ENCODE measurements at places on chromosomes 6 and 20. TPM values are rescaled to one million over a fixed set of nuclear protein-coding genes. Genes with fewer than 3 reads are reported as not detected.
A peak's percentile ranks its signal among the peaks of the same experiment; 100 is the strongest.

GRCh38 chr6:130381459-130382380 lies 15.9 kb downstream of the TMEM200A start:
- no peak overlapping the region for H3K4me3 ChIP-seq
- no peak for DNase-seq
- H3K27ac ChIP-seq = no peak overlapping the region
- H3K36me3 ChIP-seq = no peaks in the 10 kb centered on the region
- no peaks in the 10 kb centered on the region for H3K27me3 ChIP-seq

GRCh38 chr6:152404086-152404857 lies 232.9 kb downstream of the SYNE1 start:
- no peaks in the 10 kb centered on the region for H3K27me3 ChIP-seq

DNA sequence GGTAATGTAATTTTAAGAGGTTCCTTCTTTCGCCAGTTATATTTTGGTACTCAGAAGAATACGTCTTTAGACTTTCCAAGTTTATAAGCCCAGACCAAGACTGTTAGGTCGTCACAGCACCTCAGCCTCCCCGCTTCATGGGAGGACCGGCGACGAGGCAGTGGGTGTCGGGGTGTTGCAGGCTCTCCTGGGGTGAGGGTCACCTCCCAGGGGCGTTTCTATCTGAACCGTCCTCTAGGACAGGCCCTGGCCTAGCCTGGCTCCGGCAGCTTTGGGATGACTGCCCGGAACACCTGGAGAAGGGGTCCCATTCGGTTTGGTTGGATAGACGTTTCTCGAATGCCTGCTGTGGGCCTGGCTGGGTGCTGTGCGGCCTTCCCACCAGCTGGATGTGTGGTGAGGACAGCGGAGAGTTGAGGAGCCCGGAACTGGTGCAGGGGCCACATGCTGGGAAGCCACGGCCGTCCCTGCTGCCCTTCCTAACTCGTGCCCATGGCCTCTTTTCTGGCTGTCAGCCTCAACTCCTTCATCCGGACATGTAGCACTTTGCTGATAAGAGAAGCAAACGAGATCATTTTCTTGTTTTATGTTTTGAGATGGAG lies 1.1 kb downstream of the OSBPL2 start:
- H3K27ac ChIP-seq = no peak overlapping the region
- H3K27me3 ChIP-seq = no peaks in the 10 kb centered on the region
- DNase-seq = no peak
- peaks cover 7% of the 10 kb centered on the region for H3K36me3 ChIP-seq

DNA sequence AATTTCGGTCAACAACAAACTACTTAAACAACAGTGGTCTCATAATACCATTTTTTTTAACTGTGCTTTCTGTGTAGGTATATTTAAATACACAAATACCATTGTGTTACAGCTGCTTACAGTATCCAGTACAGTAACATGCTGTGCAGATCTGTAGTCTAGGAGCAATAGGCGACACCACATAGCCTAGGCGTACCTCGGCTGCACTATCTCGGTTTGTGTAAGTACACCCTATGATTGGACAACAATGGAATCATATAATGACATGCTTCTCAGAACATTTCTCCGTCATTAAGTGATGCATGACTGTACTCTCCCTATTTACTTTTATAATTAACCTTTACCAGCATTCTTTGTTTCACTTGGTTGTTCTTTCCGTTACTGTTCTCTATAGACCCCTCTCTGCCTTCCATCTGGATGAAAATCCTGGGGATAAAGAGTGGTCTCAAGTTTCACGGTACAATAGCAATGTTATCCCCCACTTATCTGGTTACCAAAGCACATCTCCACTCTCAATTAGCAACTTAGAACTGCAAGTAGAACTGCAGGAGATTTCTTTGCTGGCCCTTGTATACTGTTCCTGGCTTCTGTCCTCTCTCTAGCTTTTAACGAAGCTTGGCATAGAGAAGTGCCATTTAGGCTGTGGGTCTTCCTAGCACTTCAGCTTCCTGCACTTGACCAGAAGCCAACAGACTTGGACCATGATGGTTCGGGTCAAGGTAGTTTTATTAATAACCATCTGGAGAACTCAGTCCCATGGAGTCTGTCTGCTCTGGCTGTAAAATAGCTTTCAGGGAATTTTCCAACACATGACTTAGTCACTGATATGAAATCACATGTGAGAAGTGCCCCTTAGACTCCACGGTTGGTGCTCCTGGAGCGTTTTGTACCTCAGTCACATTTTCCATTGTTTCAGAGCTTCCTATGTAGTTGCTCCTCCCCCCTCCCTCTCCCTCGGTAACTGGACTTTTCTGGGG lies 80.4 kb upstream of the POPDC3 start:
- no peak for DNase-seq
- H3K27ac ChIP-seq = no peak overlapping the region
- H3K36me3 ChIP-seq = no peaks in the 10 kb centered on the region

DNA sequence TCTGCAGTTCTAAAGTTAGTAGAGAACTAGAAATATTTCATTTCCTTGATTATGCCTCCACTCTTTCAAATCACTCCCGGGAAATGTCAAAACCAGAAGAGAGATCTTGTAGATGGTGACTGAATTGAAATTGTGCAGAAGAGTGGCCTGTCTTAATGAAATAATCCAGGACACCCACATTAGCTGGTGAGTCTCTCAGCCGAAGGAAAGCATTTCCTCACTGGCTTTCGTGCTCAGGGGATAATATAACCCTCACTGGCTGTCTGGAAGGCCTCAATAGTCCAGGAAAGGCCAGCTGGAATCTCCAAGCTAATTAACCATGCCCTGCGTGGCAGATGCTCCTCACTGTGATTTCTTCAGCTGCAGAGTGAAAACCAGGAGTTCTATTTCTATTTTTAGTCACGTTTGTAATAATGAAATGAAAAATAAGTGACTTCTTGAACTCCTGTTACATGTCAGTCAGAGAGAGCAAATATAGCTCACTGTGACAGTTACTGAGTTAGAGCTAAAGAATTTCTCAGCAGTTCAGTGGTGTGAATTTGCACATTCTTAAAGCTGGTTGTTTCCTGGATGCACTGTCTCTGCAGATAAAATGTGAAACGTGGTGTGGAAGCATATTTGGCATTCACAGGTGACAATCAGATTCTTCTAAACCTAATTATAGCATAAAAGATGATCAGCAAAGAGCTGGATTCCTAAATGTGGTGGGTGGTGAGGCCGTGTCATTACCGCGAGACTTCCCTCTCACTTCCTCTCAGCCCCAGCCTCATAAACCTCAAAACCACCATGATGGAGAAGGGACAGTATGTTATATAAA lies 211.7 kb downstream of the LMBRD1 start:
- H3K36me3 ChIP-seq = no peaks in the 10 kb centered on the region
- H3K27me3 ChIP-seq = no peaks in the 10 kb centered on the region
- H3K27ac ChIP-seq = no peak overlapping the region
- H3K4me3 ChIP-seq = no peak overlapping the region
- DNase-seq = no peak

GRCh38 chr6:112524071-112524470 lies 176.9 kb downstream of the RFPL4B start:
- no peaks in the 10 kb centered on the region for H3K4me1 ChIP-seq
- H3K27me3 ChIP-seq = no peaks in the 10 kb centered on the region
- H3K36me3 ChIP-seq = no peaks in the 10 kb centered on the region
- DNase-seq = no peak
- H3K27ac ChIP-seq = no peak overlapping the region

- DNase-seq = no peak
- no peak overlapping the region for H3K4me3 ChIP-seq
- H3K27me3 ChIP-seq = no peaks in the 10 kb centered on the region
- H3K36me3 ChIP-seq = no peaks in the 10 kb centered on the region
Measured at GRCh38 chr6:105519954-105520353, 117.1 kb upstream of the PREP start.

GRCh38 chr6:30840084-30840934 lies 44.0 kb upstream of the DDR1 start:
- H3K27ac ChIP-seq = no peak overlapping the region
- H3K4me3 ChIP-seq = no peak overlapping the region
- DNase-seq = no peak
- no peaks in the 10 kb centered on the region for H3K27me3 ChIP-seq

GRCh38 chr6:53985366-53985765 lies 125.9 kb upstream of the MLIP start:
- H3K4me1 ChIP-seq = peaks cover 24% of the 10 kb centered on the region
- DNase-seq = no peak
- H3K27me3 ChIP-seq = no peaks in the 10 kb centered on the region
- no peak overlapping the region for H3K4me3 ChIP-seq
- no peaks in the 10 kb centered on the region for H3K36me3 ChIP-seq

GRCh38 chr6:168238159-168238909 lies 81.2 kb downstream of the DACT2 start:
- H3K4me1 ChIP-seq = no peaks in the 10 kb centered on the region
- no peaks in the 10 kb centered on the region for H3K36me3 ChIP-seq
- H3K27ac ChIP-seq = no peak overlapping the region
- no peak overlapping the region for H3K4me3 ChIP-seq
- no peaks in the 10 kb centered on the region for H3K27me3 ChIP-seq
- DNase-seq = no peak

- H3K27ac ChIP-seq = no peak overlapping the region
- H3K4me1 ChIP-seq = no peaks in the 10 kb centered on the region
- H3K27me3 ChIP-seq = no peaks in the 10 kb centered on the region
- no peak for DNase-seq
- no peaks in the 10 kb centered on the region for H3K36me3 ChIP-seq
Measured at GRCh38 chr6:117951783-117952182, 44.7 kb downstream of the SLC35F1 start.

DNA sequence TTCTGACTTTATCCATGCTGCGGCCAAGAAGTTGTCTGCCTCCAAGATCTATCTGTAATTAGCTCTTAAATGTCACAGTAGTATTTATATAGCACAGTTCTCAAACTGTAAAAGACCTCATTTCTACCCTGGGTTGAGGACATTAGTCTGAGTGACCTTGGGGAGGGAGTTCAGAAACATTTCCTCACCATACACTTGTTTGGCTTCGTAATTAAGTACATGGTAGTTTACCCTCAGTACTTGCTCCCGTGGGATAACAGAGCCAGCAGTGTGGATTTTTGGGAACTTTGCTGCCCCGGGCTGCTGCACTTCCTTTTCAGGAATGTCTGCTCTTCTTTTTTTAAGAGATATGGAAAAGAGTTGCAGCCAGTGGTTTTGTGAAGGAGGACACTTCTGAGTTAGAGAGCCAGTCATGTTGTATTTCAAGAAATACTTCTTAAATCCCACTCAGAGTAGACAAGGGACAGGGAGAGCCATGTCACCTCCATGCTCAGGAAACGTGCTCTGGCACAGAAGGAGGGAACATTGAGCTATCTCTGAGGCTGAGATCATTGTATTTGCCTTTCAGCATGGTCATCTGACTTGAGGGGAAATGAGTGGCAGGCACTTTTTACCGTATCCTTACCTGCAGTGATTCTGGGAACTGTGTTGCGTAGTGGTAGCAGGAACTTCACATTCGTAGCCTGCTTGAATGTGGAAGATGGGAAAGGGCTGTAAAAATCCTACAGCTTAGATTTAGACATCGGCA lies 33.6 kb downstream of the RPRD1B start:
- no peaks in the 10 kb centered on the region for H3K27me3 ChIP-seq
- DNase-seq = no peak
- no peaks in the 10 kb centered on the region for H3K4me1 ChIP-seq
- no peak overlapping the region for H3K27ac ChIP-seq
- no peak overlapping the region for H3K4me3 ChIP-seq
- H3K36me3 ChIP-seq = peaks cover 91% of the 10 kb centered on the region

DNA sequence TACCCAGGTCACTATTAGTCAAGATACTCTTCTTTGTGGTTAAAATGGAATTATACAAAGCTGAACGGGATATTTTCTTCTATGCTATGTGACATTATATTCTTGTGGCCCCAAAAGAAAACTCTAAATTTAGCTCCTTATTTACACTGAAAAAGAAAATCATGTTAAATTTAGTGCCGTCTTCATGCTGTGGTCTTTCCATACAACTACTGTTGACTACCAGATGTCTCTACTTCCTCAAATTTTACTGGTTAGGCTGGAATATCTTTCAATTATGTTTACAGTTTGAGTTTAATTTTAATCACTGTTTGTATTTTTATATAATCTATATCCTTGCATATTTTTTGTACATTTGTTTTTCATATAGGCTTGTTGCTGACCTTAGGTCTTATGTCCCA lies 95.6 kb upstream of the FOXO3 start:
- H3K4me3 ChIP-seq = no peak overlapping the region
- H3K4me1 ChIP-seq = no peaks in the 10 kb centered on the region
- H3K27ac ChIP-seq = no peak overlapping the region
- H3K36me3 ChIP-seq = no peaks in the 10 kb centered on the region

- H3K4me1 ChIP-seq = no peaks in the 10 kb centered on the region
- H3K27ac ChIP-seq = no peak overlapping the region
- DNase-seq = no peak
- no peak overlapping the region for H3K4me3 ChIP-seq
- no peaks in the 10 kb centered on the region for H3K27me3 ChIP-seq
Measured at GRCh38 chr20:62080249-62080990, 14.7 kb upstream of the TAF4 start.

DNA sequence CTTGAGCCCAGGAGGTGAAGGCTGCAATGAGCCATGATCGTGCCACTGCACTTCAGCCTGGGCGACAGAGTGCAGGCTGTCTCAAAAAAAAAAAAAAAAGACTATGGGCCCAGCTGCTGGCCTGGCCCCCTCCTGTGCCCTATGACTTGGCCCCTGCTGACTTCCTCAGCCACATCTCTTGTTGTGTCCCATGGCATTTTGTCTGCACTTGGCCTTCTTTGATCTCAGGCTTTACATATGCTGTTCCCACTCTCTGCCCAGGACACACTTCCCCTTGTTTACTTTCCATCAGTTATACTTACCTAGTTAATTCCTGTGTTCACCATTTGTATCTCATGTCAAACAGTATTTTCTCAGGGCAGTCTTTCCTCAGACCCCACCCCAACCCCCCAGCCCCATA lies 44.5 kb downstream of the RPRD1B start:
- H3K4me3 ChIP-seq = no peak overlapping the region
- H3K36me3 ChIP-seq = peaks cover 58% of the 10 kb centered on the region
- DNase-seq = no peak

GRCh38 chr20:62558779-62559178 lies 83.0 kb upstream of the GATA5 start:
- H3K4me1 ChIP-seq = no peaks in the 10 kb centered on the region
- no peaks in the 10 kb centered on the region for H3K36me3 ChIP-seq
- DNase-seq = no peak
- H3K27me3 ChIP-seq = peaks cover 95% of the 10 kb centered on the region

- peaks cover 98% of the 10 kb centered on the region for H3K36me3 ChIP-seq
- peak; percentile 76 for DNase-seq
- H3K4me1 ChIP-seq = peaks cover 95% of the 10 kb centered on the region
- H3K27ac ChIP-seq = peak overlapping the region; percentile 70
- H3K27me3 ChIP-seq = no peaks in the 10 kb centered on the region
Measured at GRCh38 chr6:52512199-52512598, 64.7 kb downstream of the TRAM2 start.

GRCh38 chr6:25337431-25337830 lies 58.3 kb downstream of the CARMIL1 start:
- no peak for DNase-seq
- no peaks in the 10 kb centered on the region for H3K4me1 ChIP-seq
- no peaks in the 10 kb centered on the region for H3K36me3 ChIP-seq
- no peak overlapping the region for H3K4me3 ChIP-seq
- H3K27ac ChIP-seq = no peak overlapping the region

The FOXA2 gene
- 12.8 TPM for total RNA-seq

The LY6G6F gene
- not detected for total RNA-seq

The SEL1L2 gene
- not detected for total RNA-seq

The ZNF165 gene
- total RNA-seq = 0.08 TPM

The GGT7 gene
- total RNA-seq = 3.9 TPM

The DYNLT2 gene
- 0.68 TPM for total RNA-seq

The SASH1 gene
- 8.8 TPM for total RNA-seq

The BPIFA2 gene
- not detected for total RNA-seq

The TP53TG5 gene
- total RNA-seq = not detected

Measured in SJSA1 (cell line).